ENCODE measurements at places on chromosomes 5 and 9.
A peak's percentile ranks its signal among the peaks of the same experiment; 100 is the strongest.

DNA sequence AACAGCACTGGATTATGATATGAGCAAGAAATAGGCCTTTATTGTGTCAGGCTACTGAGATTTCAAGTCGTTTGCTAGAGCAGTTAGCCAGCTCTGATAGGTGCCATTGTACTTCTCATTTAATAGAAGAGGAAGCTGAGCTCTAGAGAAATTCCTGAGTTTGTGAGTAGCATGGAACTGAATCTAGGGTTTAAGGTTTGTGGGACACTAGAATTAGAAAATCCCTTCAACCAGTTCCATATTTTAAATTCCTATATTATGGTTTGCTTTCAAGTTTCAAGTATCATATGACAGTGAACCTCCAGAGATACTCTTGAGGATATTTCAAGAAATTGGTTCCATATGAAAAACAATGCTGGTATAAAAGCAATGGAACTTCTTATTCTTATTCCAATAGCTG lies 87.6 kb downstream of the ANKRD55 start:
- no peak for DNase-seq

- no peak for DNase-seq
Measured at GRCh38 chr5:66969963-66970362, 226.6 kb downstream of the CD180 start.

GRCh38 chr9:101121836-101122399 lies 93.4 kb downstream of the PLPPR1 start:
- DNase-seq: no peak

- DNase-seq: no peak
Measured at GRCh38 chr5:37015795-37016666, 139.5 kb downstream of the NIPBL start.

DNA sequence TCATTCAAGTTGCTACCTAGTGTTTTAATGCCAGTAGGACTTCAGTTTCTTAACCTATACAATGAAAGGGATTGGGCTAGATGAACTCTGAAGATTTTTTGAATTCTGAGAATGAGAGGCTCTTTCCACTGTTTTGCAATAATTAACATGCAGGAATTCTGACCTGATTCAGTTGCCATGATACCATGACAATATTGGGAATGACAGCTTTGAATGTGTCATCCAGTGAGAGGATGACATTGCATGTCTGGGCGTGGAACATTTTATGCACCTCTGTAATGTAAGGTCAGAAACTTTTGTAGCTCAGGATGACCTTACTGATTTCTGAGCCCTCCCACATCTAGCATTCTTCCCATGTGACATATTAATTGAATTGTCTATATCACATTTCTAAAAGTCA lies 30.6 kb upstream of the SPINK5 start:
- no peak for DNase-seq

DNA sequence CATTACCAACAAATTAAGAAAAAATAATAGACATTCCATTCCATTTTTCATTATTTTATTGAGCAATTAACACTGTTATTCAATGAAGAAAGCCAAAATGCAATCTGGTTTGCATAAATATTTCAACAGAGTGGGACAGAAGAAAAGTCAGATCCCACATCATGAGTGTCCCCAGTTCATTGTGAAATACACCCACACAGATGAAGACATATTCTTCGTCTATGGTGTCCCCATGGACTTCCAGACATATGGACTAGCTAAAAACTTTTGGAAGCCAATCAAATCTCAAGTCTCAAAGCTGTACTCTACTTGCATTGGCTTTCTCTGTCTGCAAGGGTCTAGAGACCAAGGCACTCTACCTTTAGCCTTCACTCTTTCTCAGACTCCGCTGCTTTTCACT lies 194.3 kb downstream of the SEMA5A start:
- no peak for DNase-seq

GRCh38 chr9:112556497-112557442 lies 70.1 kb downstream of the KIAA1958 start:
- no peak for DNase-seq

- no peak for DNase-seq
Measured at GRCh38 chr5:174047472-174048099, 2.1 kb downstream of the NSG2 start.

GRCh38 chr9:132776268-132776667 lies 101.8 kb downstream of the AK8 start:
- DNase-seq: no peak

DNA sequence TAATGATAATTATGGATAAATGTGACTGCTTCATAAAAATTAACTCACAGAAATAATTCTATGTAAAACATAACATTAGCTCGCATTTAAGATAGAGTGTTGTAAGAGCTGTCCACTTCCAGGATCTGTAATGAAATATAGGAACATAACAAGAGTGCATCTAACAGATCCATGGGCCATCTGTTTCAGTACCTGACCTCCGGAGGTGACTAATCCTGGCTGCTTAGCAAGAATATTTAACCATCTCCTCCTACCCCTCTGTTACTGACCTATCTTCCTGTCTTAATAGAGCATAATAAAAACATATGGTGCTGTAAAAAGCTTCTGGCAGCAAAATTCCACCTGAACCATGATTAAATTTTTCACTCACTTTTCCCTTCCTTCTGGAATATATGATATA lies 7.1 kb downstream of the PLCXD3 start:
- DNase-seq: no peak

DNA sequence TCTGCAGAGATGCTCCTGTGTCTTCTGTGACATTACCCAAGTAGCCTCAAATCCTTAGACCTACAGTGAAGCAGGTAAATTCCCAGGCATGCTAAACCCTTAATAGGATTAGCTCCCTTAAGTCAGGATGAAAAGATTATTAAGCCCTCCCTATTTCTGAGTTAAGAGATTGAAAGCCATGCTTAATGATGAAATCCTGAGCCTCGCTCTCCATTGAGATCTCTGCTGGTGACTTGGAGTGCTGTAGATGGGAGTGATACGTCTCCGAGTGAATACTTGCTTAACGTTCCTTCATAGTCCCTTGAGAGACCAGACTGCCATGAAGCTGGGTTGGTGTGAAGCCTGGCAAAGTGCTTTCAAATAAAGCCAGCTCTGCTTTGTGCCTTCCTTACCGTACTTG lies 34.2 kb downstream of the AOPEP start:
- no peak for DNase-seq

DNA sequence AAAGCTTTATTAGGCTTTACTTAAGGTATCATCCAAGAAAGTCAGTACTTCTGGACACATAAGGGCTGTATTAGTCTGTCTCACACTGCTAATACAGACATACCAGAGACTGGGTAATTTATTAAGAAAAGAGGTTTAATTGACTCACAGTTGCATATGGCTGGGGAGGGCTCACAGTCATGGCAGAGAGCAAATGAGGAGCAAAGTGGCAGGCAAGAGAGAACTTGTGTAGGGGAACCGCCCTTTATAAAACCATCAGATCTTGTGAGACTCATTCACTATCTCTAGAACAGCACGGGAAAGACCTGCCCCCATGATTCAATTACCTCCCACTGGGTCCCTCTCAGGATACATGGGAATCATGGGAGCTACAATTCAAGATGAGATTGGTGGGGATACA lies 49.2 kb upstream of the SLC44A1 start:
- no peak for DNase-seq

GRCh38 chr5:149959406-149960236 lies 937 bp upstream of the SLC26A2 start:
- DNase-seq: peak; percentile 45

GRCh38 chr9:2524601-2525000 lies 97.0 kb upstream of the VLDLR start:
- DNase-seq: no peak

GRCh38 chr5:73180566-73180965 lies 7.6 kb downstream of the TMEM174 start:
- no peak for DNase-seq

GRCh38 chr5:40796487-40796889 lies 1.7 kb downstream of the PRKAA1 start:
- DNase-seq: no peak

- no peak for DNase-seq
Measured at GRCh38 chr5:159768243-159768642, 148.0 kb upstream of the ADRA1B start.

DNA sequence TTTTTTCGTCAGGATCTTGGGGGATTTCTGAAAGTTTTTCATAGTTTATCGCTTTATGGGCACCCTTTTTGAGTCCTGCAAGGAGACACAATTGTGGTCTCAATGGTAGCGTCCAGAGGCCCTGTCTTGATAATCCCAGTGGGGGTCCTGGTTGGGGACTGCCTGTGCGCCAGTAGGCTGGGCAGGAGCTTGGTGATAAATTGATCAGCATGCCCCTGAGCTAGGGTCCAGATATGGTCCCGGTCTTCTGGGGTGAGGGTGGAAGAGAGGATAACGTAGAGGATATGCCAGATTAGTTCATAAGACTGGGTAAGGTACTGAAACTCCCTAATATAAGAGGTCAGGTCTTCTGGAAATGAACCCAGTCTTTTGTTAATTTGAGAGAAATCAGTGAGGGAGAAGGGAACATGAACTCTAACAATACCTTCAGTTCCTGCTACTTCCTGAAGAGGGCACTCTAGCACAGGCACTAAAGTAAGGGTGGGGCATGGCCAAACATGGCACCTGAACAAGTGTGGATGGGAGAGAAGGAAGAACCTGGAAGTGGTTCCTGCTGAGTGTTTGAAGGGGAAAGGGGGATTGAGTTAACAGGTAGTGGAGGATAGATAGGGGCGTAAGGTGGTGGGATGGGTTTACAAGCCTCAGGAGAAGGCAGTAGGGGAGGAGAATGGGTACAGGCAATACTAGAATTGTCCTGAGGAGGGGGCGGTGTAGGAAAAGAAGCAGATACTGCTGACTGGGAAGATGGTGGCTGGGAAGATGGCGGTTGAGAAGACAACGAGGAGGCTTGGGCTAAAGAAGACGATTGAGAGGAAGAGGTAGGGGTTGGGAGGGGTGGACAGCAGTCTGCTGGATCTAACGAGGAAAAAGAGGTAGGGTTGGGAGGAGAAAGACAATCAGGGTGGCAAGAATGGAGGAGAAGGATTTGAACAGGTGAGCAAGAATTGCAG lies 33.8 kb upstream of the ANXA2R start:
- DNase-seq: peak; percentile 33

GRCh38 chr9:131682261-131682660 lies 57.6 kb downstream of the RAPGEF1 start:
- DNase-seq: no peak

DNA sequence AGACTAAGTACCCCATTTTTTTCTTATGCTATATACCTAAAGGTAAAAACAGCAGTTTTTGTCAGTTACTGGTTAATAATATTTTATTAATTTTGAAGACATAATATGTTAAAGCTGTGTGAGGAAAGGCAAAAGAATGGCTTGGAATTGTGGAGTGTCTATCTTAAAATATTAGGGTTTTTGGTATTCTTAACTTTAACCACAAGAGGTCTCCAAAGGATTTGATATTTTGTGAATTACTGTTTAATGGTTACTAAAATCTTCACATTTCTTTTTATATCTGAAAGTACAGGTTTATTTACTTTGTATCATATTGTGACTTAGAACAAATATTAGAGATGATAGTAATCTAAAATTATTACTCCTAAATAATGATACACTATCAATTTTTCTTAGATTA lies 32.0 kb upstream of the DHFR start:
- DNase-seq: no peak

DNA sequence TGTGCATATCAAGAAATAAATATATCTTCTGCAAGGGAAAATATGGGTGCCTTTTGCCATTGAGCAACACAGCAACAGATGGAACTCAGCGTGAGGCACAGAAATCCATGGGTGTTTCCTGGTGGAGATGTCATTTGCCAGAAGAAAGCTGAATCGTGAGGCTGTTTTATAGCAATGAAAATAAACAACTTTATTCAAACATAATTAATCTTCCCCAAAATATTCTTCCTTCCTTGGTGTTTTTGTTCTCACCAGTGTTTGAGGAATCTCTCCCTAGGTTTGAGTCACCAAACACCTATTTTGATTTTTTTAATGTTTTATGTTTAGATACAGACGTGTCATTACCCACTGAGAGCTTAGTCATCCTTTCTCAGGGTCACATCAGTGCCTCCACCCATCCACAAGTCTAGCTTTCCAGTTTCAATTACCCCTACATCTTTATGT lies 65.8 kb upstream of the PAPPA start:
- DNase-seq: no peak

GRCh38 chr9:74543145-74543544 lies 46.0 kb downstream of the RORB start:
- DNase-seq: no peak

- DNase-seq: no peak
Measured at GRCh38 chr5:127959152-127959764, 124.3 kb upstream of the SLC12A2 start.

DNA sequence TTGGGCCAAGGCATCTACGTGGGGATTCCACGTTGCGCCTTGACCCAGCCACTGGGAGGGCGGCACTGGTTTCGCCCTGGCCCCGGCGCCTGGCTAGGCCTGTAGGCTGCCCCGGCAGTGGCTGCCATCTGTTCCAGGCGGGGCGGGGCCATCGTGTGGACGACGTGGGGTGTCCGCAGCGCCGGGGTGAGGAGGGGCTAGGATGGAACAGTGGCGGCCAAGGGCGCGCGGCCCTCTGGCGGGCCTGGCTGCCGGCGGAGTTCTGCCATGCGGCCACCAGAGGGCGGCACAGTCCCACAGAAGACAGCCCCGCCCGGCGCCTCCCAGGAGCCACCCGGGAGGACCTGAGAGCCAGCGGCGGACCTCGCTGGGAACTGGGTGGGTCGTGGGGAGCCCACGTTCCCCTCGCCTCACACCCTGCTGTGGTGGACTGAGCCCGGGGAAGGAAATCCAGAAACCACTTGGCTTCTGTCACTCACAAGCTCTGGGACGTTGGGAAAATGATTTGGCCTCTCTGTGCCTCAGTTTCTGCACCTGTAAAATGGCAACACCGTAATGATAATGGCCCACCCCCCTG lies 22.6 kb upstream of the RAPGEF1 start:
- DNase-seq: peak; percentile 82
